IPS DF 6.9 (cell line): ENCODE measurements at places on chromosomes 11 and 22.

DNA sequence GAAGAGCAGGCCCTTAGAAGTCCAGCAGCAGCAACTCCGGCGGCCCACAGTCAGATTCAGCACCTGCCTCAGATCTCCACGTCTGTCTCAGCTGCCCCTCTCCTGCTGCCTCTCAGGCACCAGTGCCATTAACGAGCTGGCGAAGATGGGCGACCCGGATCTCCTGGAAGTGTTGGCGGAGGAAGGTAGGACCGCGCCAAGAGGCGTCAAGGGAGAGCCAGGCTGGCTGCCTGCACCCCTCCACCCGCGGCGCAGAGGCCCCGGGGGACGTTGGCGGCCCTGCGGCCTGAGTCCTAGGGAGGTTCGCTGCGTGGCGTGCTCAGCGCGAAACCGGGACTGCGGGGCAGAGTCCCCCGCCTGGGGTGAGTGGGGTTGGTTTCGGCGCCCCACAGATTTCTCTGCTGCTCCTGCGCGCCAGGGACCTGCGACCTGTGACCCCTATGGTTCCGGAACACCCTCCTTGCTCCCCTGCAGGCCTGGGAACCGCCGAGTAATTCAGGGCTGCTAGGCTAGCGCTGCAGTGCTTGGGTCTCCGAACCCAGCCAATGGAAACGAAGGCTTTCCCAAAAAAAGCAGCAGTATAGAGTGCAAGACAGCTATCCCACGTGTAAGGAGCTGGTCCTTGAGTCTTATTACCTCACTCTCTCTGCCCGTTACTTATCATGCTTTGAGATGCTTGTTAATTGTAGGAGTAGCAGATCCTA is 615 bp downstream of the ANO5 start:
- DNase-seq, result peak; percentile 22

DNA sequence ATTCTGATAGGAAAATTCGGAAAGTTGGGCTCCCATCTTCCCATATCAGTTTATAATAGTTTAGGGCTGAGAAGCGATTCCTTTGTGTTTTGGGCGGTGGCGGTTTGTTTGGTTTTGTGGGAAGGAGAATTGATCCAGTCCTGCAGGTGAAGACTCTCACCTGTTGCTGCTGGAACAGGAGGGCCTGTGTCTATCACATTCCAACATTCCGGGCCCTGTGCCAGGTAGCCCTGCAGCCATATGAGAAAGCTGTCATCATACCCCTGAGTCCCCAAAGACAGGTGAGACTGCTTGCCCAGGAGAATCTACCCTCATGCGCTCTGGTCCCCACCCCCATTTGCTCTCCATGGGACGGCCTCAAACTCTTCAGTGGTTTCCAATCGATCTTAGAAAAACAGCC is 62.1 kb downstream of the TRAF6 start:
- no peak for DNase-seq

GRCh38 chr11:74438681-74439080 is 28.7 kb downstream of the KCNE3 start:
- DNase-seq, result no peak

DNA sequence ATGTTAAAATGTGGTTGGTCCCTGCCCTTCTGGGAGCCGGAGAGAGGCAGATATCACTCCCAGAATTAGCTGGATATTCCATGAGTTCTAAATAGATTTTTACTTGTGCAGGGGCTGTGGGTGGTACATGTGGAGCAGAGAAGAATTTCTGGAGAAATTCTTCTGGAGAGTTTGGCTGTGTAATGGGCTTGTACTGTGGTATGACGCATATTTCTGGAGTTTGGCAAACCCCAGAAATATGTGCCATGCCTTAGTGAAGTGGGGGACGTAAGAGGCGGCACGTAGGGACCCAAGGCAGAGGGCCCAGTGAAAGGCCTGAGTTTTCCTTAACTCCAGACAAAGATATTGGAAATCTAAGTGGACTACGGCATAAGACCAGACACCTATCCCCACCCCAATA is 51.3 kb upstream of the TBCEL start:
- DNase-seq, result no peak

DNA sequence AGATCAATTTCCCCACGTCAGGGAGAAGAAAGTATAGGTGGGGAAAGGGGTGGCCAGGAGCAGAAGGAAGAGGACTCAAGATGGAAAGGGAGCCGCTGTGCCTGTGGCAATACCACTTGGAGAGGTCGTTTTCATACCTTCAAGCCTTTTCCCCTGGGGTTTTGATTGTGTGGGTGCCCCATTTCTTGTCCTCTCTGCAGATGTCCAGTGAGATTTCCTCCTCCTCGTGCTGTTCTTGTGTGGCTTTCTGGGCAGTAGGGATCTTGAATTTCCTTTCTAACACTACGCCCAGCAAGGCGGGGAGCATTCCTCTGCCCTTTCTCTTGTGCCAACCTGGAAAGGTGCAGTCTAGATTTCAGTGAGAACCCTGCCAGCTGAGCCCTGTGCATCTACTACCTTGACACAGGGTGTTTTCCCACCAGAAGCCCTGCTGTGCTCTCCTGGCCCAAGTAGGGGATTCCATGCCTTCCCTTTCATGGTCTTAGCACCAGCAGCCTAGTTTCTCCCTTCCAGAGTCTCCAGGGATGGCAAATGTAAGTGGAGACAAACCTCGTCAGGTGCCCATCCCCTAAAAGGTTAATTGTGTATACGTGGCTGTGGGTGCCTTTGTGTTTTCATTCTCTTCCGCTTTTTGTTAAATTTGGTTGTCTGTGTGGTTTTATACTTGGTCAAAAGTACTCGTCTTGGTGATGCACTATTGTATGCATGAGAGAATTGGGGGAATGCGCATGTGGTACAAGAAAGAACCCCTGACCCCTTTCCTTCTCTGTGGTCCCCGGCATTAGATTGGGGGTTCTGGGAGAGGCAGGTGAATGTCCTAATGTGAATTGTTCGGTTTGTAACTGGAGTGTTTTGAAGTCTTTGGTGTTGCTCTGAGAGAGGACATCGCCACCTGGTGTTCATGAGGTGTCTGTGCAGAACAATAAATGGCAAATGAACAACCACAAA is 71.4 kb upstream of the MPEG1 start:
- DNase-seq, result peak; percentile 27

- peak; percentile 87 for DNase-seq
These were observed 81.2 kb downstream of the GRAMD1B start for GRCh38 chr11:123511037-123511870.

- DNase-seq, result no peak
These were observed at the start of gene MAPK12 for GRCh38 chr22:50261615-50262459. TSS of gene MAPK12 (minus strand) at chr22:50261683. CDS start at chr22:50261509, 174 bp downstream.

DNA sequence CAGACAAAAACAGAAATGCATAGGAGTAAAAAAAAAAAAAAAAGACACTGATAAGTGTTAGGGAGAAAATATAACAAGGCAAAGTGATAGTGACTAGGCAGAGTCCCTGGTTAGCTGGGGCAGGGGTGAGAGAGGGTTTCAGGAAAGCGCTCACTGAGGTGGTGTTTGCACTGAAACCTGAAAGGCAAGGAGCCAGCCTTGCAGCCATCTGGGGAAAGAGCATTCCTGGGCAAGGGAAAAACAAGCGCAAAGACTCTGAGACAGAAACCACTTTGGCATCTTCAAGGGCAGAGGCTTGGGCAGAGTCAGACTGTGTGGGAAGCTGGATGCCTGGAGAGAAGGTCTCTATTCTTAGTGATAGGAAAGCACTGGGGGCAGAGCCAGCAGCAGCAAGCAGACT is 14.5 kb downstream of the CLMP start:
- DNase-seq, result no peak

DNA sequence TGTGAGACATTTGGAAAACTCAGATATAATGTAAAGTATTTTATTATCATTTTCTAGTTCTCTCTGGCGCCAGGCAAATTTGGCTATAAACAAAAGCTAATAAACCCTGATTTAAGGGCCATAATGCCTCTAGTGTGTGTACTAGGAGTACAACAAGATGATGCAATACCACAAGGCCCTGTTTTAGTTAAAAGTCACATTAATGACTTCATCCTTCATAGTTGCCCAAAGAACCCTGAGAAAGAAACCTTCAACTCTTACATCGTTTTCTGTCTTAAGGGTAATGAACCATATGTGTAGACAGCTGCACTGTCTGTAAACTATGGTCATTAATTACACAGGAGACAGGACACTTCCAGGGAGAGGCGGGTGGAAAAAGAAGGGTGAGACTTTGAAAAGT is 538.4 kb downstream of the FAM181B start:
- no peak for DNase-seq

DNA sequence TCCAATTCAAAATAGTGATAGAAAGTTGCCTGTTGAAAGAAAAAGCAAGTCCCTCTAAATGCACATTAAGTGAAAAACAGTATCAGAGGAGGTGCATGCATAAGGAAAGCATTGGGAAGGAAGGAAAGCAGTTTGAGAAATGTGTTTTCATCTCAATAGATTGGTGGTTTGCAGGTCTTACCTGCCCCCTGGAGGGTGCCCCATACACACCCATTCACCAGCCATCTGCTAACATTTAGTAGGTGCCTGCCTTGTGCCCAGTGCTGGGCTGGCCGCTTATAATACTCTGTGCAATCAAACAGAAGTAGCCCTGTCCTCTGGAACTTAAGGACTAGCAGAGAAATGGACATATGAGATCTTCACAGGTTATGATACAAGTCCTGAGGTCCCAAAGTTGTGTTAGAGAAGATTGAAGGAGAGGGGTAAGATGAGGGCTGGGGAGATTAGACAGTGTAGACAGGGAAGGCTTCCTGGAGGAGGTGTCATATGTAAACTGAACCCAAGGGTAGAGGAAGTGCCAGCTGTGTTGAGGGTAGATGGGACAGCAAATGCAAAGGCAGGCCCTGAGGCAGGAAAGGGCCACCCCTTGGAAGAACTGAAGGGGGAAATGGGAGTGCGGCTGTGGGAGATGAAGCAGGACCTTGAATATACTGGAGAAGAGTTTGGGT is 184.2 kb downstream of the MN1 start:
- no peak for DNase-seq
